Hippocampal formation (tissue), 2 donors: ENCODE measurements at places on chromosomes 1 and 21.

GRCh38 chr1:154883919-154884868, 14.1 kb upstream of the KCNN3 start:
- no peak for DNase-seq

DNA sequence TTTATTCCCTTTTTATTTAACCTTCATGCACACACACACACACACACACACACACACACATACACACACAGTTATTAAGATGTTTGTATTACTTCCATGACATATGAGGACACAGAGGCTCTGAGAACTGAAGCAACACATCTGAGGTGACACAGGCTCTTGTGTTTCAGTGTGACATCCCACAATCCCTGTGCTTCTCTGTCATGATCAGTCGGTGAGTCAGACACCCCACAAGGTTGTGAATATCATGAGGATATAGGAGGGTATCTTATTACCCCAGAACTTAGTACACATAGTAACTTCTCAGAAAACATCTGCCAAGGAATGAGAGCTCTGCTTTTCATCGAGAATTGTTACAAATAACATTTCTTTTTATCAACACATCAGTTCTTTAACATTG, 459.3 kb downstream of the PLPP3 start:
- no peak for DNase-seq

- no peak for DNase-seq
These were observed 13.3 kb upstream of the EIF4G3 start for GRCh38 chr1:21189906-21190500.

DNA sequence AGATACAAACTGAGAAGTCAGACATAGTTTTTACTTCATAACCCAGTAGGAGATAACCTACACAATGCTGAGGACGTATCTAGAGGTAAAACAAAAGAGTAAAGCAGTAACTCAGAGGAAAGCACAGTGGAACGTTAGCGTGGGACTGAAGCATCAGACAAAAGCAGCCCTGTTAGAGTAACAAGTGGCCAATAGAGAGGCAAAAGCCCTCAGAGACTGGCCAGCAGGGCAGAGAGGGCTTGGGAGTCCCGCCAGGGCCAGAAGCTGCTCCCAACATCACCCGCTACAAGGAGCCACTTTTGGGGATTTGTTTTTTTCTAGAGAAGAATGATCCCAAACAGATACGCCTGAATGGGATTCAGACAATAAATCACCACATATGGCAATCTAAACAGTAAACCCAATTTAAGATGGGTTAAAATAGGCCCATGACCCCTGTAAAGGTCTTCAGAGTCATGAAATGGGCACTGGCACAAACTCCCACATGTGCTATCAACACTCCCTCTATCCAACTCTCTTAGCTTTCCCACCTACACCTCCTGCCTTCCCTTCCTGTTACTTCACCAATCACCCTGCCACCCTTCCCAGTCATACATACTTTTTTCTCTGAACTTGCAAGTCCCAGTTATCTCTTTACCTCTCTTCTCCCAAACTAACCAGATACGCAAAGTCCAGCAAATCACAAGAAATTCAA, 17.2 kb downstream of the TADA1 start:
- DNase-seq: peak; percentile 86

- no peak for DNase-seq
These were observed 1.4 kb downstream of the CHI3L1 start for GRCh38 chr1:203185061-203185461.

DNA sequence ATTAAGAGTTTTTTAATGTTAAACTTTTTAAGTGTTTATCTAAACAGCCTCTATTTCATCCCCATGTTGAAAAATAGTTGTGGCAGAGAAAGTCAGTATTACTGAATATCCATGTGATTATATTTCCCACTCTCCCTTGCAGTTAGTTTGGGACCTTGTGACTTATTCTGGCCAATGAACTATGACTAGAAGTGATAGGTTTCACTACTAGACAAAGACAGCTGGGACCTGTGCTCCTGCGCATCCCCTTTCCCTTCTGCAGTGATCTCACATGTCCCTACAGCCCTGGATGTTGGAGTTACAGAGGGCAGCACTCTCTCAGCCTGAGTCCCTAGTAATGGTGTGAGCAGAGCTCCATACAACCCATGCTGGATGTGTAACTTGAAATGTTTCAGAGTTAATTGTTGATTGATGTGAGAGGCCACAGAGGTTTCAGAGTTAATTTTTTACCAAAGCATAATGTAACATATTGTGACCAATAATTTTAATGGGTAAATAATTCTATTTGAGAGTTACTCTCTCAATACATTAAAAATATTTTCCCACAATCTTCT, 18.7 kb upstream of the SAMD13 start:
- DNase-seq: no peak

GRCh38 chr1:154190550-154190949, 1.4 kb downstream of the TPM3 start:
- no peak for DNase-seq

DNA sequence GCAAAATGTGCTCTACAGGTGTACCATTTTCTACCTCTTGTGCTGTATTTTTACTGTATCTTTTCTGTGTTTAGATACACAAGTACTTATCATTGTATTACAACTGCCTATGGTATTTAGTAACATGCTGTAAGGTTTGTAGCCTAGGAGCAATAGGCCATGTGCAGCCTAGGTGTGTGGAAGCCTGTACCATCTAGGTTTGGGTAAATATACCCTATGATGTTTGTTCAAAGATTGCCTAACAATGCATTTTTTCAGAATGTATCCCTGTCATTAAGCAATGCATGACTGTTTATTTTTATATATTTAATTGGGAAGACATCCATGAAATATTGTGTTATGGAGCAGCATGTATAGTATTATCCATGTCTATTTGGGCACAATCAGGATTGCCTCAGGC, 11.0 kb downstream of the ETV3L start:
- DNase-seq: no peak

DNA sequence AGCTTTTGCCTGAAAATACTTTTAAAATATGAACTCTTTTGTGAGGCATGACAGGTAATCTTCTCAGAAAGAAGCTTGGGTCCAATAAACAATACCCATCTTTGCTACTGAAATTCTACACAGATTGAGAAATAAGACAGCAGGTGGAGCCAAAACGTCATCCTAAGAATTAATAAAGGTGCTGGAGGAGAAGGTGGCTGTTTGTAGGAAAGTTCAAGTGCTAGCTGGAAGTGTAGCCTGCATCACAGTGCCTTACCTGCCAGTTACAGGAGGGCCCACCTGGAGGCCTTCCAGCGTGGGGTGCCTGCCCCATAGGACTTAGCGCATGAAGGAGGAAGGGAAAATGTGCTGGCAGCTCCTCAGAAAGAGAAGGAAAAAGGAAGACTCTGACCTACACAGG, 93.7 kb downstream of the TTC3 start:
- DNase-seq: no peak

DNA sequence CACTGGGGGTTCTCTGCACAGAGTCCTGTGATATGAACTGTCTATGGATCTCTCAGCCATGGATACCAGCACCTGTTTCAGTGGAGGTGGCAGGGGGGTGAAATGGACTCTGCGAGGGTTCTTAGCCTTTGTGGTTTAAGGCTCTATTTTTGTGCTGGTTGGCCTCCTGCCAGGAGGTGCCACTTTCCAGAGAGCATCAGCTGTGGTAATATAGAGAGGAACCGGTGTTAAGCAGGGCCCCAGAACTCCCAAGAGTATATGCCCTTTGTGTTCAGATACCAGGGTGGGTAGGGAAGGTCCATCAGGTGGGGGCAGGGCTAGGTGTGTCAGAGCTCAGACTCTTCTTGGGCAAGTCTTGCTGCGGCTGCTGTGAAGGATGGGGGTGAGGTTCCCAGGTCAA, 330.0 kb upstream of the PLD5 start:
- no peak for DNase-seq

- DNase-seq: peak; percentile 82
These were observed 6.9 kb upstream of the S100A2 start for GRCh38 chr1:153572569-153573015.

DNA sequence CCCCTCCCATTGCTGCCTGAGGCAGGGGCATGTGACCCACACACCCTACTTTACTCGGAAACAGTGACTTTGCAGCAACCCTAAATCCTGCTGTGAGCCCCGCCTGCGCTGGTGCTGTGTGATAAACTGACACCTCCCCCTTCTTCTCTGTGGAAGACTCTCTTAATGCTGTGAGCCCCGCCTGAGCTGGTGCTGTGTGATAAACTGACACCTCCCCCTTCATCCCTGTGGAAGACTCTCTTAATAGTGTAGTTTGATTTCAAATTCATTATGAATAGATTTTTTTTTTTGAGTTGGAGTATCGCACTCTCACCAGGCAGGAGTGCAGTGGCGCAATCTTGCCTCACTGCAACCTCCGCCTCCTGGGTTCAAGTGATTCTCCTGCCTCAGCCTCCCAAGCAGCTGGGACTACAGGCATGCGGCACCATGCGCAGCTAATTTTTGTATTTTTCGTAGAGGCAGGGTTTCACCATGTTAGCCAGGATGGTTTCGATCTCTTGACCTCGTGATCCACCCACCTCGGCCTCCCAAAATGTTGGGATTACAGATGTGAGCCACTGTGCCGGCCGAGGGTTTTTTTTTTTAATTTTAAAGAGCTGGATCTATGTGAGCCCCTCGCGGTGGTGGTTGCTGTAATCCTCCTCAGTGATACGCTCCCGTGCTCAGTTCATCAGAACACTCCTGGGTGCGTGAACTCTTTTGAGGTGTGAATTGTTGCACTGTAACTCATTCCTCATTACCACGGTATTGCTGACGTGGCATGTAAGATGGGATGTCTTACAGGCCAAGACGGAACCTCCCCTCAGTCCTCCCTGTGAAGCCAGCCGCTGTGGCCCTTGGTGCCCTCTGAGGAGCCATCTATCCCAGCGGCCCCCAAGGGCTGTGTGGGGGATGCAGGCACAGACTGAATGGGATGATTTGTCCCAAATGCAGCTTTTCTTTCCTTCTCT, 60.3 kb downstream of the GALNT2 start:
- no peak for DNase-seq

DNA sequence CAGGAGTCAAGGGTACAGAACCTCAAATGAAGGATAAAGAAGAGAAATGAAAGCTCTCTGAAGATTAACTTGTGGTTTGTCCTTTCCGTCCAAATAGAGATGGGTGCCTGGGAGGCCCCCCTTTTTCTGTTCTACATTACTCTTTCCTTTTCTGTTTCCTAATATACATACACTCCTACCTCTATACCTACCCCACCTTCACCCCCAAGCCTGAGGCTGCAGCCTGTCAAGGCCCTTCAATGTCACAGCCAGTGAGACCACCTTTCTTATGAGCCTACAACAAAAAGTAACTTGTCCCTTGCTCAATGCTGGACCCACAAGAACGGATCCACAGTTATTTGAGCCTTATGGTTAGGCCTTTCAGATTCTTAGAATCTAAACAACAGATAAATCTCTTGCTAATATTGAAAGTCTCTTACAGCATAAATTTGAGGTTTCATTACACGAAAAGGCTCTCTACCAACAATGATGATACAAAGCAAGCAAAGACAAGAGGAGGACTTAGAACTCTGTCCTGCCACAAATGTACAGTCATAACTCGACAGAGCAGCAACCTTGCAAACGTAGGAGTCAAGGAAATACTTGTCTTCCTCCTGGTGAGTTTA, 4.1 kb upstream of the TRAF3IP3 start:
- DNase-seq: no peak

DNA sequence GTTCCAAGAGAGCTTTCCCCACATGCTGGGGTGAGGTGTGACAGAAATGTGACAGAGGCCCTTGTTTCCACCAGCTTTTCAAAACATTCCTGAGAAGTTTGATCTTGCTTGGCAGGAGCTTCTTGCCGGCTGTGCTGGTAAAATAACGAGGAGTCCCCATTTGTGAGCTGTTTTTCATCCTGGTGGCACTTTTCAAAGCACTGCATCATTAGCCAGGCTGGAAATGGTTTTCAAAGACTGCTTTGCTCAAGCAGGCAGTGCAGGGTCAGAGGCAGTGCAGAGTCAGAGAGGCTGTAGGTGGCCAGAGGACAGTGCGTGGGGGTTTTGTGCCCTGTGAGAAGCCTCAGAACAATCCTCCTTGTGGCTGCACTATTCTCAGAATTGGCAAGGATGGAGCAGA, 75.8 kb upstream of the KCNA3 start:
- no peak for DNase-seq

DNA sequence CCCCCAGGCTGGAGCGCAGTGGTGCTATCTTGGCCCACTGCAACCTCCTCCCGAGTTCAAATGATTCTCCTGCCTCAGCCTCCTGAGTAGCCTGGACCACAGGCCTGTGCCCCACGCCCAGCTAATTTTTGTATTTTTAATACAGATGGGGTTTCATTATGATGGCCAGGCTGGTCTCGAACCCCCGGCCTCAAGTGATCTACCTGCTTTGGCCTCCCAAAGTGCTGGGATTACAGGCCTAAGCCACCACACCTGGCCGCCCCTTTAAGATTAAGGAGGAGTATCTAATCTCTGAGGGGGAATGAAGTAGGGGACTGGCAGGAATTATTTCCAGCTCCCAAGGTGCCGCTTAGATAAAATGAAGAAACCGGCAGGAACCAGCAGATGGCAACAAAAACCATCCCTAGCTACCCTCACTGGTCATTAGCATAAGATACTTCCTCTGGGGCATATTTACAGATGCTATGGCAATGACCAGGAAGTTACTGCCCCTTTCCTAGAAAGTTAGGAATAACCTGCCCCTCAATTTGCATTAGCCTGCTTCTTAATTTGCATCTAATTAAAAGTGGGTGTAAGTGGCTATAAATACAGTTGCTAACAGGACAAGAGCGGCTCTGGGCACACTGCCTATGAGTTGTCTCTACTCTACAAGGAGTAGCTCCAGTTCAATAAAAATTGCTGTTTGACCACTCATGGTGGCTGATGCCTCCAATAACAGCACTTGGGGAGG, 7.1 kb upstream of the NSUN4 start:
- peak; percentile 8 for DNase-seq
